Activated CD4-positive, alpha-beta memory T cell treated with anti-CD3 and anti-CD28 coated beads for 36 hours (primary cell): ENCODE measurements at places on chromosomes 4 and X.

DNA sequence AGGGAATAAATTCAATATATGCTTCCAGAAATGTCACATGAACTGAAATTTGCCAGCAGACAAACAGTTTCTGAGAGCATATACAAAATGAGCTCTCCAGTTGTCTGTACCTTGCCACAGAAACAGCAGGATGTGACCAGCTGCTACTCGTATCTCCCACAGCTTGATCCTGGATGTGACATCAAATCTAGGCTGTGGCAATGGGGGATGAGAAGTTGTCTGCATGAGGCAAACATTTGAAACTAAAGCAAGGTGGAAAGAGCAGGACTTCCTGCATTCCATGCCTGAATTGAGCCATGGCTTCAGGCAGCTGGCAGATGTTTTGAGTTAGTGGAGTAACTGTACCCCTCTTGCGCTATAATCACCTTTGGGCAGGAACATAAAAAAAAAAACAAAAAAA, 1724.0 kb downstream of the RPA4 start:
- DNase-seq = no peak

GRCh38 chr4:109676886-109677285, 26.4 kb downstream of the CASP6 start:
- no peak for DNase-seq

DNA sequence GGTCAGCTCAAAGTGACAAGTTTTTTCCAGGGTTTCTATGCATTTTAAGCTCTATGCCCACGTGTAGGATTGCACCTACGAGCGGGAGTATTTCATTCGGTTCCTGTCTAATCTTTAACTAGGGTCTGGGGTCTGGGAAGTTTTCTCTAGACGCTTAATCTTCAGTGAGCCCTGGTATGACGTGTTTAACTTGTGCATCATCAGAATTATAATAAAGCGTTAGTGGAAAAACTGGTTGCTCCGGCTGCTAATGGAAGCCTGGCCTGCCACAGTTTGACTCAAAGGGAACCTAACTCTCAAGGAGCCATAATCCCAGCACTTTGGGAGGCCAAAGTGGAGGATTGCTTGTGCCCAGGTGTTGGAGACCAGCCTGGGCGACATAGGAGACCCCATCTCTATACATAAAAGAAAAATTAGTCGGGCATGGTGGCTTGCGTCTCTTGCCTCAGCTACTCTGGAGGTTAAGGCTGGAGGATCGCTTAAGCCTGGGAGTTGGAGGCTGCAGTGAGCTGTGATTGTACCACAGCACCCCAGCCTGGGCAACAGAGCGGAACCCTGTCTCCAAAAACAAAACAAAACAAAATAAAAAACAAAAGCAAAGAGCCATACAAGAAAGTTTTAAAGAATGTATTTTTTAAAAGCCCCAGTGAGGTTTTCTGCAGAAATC, 30.2 kb downstream of the ARSD start:
- DNase-seq = no peak

GRCh38 chrX:48749182-48749581, 12.4 kb upstream of the GLOD5 start:
- DNase-seq = no peak

DNA sequence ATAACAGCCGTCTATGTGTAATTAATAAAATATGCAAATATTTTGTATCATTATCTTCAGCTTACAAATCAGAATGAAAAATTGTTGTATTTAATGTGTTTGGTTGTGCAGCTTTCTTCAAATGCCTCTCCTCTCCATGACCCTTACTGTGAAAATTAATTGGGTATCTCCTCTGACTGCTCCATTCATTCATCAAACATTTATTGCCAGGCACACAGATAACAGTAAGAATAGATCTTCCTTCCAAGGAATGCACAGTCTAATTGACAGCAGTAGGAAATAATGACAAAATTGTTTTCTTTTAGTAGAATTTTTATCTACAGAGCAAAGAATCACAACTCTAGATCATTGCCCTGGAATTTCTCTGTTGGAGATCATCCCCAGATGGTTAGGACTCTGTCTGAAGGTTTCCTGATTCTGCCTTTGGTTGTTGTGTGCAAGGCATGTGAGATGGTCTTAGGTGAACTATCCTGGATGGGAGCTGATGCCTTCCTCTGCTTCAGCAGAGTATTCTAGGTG, 395.0 kb upstream of the FAT1 start:
- no peak for DNase-seq

GRCh38 chr4:151430740-151431457, 21.9 kb downstream of the FHIP1A start:
- DNase-seq = no peak

- DNase-seq = no peak
These were observed 226.1 kb downstream of the COX18 start for GRCh38 chr4:72843466-72843865.

DNA sequence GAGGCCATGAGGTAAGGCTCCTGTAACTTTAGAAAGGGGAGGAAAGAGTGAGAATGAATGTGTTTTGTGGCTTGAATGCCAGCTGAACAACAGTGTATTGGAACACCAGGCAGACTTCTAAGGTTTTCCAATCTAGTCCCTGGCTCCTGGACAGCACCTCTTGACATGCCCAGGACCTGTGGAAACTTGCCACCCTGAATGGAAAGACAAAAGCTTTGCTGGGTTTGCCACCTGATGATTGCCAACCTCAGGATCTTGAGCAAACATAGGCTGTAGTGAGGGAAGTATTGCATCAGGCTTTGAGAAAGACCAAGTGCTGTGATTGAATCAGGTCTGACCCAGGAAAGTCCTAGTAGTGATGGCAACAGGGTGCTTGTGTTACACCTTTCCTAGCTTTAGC, 1393.1 kb upstream of the DIAPH2 start:
- DNase-seq = no peak

GRCh38 chr4:150784305-150784704, 202.4 kb downstream of the MAB21L2 start:
- no peak for DNase-seq

DNA sequence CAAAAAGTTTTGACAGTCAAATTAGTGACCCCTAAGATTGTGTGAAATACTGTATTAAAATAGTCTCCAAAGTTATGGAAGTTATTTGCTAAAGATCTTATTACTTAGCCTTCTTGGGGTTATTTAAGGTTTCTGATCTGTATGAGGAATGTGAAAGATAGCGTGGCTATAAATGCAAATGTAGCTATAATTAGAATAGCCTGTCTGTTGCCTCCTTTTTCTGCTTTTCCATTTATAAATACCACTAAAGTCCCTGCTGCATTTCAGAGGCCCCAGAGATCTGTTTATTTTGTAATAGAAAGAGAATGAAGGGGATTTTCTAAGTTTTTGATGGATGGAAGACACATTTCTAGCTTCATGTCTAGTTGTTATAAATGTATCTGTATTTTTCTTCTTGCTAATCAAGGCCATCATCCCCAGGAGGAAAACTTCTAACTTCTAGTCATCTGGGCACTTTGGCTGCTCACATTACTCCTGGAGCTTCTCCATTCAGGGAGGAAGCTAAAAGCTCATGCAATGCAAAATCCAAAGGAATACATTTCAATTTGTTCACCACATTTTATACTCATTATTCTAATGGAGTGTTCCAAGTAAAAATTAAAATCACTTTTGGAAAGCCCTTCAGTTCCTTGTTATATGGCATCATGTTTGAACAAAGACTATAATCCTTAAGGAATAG, 73.9 kb downstream of the INTS12 start:
- DNase-seq = no peak

- no peak for DNase-seq
These were observed 138.0 kb upstream of the USP9X start for GRCh38 chrX:40947276-40947675.

DNA sequence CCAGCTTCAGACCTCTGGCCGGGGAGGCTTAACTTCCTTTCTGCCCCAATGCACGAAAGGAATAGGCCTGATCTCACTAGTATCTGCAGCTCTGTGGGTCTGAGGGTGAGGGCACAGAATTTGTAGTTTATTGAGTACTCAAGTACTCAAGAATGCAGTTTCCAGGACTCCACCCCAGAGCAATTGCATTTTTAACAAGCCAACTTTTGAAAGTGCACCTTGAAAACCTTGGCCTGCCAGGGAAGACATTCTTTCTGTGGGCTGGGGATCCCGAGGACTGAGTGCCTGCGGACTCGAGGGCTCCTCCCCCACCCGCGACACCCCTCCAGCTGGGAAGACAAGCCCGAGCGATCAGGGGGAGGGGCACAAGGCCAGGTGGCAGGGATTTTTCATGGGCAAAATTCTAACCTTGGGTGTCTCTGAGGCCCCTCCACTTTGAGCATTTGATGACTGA, 22.4 kb downstream of the RS1 start:
- DNase-seq = no peak

- DNase-seq = no peak
These were observed 112.8 kb upstream of the HPF1 start for GRCh38 chr4:169870507-169870906.

- DNase-seq = no peak
These were observed 15.1 kb upstream of the DCLK2 start for GRCh38 chr4:150063128-150063527.

GRCh38 chr4:103002551-103002950, 17.0 kb downstream of the SLC9B1 start:
- no peak for DNase-seq

DNA sequence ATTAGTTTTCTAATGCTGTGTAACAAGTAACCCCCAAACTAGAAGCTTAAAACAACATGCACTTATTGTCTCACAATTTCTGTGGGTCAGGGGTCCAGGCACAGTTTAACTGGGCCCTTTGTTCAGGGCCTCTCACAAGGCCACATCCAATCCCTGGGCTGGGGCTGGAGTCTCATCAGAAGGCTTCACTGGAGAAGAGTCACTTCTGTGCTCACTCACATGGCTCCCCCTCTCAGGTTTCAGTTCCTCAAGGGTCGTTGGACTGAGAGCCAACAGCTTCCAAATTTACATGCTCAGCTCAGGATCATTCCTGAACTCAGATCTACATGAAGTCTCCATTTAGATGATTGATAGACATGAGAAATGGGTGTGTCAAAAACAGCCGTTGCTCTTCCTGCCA, 77.1 kb downstream of the EVC start:
- DNase-seq = no peak

GRCh38 chr4:88251924-88252323, 32.4 kb downstream of the PPM1K start:
- DNase-seq = no peak

DNA sequence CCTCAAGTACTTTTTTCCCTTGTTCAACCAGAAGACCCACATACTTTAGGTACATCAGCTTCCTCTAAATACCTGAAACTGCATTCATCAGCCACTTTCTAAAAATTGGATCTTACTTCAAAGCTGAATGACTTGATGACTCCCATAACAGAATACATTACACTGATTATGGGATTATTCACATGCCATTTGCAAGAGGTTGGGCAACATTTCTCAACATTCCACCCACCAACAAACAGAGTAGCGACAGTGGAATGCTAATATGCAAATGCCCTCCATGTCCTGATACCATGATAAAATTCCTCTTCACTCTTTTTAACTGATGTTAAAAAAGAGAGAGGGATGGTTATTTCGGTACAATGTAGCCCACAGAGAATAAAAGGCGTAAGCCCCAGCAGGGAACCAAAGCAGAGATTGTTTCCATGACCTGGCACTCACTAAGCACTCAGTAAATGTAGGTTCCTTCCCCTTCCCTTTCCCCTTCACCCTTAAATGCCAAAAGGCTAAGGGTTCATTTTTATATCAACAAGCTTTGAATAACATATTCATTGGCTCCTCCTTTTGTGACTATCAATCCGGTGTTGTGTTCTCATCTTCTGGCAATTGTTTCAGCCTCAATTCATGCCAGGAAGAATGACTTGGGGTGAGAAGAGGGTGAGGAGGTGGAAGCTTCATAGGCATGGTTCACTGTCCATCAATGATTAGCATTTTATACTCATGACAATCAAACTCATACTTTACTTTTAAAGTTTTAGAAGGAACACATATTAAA, 317.2 kb downstream of the DHX15 start:
- DNase-seq = no peak

GRCh38 chr4:75005727-75006126, 72.8 kb downstream of the PARM1 start:
- no peak for DNase-seq

- DNase-seq = no peak
These were observed 152.9 kb downstream of the PTTG2 start for GRCh38 chr4:38113132-38113531.

GRCh38 chr4:156113138-156113765, 159.6 kb upstream of the CTSO start:
- DNase-seq = no peak

GRCh38 chr4:83417566-83417965, 38.1 kb downstream of the HELQ start:
- no peak for DNase-seq

DNA sequence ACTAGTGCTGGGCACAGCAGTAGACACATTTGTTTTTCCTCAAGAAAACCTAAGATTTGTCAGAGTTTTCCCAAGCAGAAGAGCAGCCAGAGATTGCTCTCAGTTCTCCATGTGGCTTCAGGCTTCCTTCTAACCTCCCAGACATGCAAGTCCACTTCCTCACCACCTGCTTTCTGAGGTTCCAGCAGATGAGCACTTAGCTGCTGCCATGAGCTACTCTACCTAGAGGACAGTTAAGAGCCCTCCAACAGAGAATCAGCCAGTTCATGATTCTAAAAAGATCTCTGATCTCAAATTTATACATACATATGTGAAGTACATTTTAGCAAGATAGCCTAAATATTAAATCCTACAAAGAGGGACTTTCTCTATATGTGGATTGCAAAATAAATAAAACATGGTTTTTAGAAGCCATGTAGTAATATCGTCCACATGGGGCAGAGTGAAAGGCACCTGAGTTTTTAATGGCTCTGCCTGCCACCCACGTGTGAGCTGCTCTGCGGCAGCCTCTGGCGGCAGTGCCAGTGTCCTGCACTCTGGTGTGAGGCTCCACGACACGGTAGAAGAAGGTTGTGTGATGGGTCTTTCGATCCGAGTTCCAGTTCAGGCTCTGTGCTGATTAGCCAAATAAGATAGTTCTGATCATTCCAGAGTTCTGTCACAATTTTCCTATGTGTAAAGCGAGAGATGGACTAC, 10.3 kb downstream of the CYP4V2 start:
- peak; percentile 83 for DNase-seq

DNA sequence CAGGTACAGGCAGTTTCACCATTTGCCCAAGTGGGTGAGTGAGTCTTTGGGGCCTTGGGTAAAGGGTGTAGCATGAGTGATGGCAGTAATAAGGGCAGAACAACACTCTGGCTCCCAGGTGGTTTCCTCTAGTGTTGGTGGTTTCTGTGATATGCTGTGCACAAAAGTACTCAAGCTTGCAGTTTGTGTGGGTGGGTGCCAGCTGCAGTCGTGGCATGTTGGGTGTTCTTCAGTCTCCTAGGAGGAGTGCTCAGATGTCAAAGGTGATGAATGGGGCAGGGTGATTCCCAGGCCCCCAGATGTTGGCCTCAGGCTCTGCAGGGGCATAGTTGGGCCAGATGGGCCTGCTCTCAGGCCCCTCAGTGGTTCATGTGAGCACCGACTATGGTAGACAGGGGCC, 166.1 kb upstream of the KLF8 start:
- DNase-seq = no peak

- no peak for DNase-seq
These were observed 602.0 kb downstream of the GLUD2 start for GRCh38 chrX:121649417-121649816.

DNA sequence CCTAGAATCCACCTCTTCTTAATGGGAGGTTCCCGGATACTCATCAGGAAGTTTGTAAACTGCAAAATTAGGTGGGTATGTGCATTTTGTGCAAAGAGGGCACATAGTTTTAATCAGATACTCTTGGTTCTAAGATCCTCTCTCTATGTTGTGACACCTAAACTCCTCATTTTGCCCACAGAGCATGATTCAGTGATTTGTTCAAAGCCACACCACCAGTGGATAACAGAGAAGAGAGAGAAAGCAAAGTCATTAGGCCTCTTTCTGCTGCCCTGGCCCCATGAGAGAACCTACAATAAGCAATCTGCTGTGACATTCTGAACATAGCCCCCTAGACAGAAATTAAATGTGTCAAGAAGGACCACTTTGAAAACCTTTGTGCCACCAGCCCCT, 72.3 kb upstream of the STIM2 start:
- no peak for DNase-seq
